ENCODE measurements at places on chromosomes 2 and 18.

DNA sequence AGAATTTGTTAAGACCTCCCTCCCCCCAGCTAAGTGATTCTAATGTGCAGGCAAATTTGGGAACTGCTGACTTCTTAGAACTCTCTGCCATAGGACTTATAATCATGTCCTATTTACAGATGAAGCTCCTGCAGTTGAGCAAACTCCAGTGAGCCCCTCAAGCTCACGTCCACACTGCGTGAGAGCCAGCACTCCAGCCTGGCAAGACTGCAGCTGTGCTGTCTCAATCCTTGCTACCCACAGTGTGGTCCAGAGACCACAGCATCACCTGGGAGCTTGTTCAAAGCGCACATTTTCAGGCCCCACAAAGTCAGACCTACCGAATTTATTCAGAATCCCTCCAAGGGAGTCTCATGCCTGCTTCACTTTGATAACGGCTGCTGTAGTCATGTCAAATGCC lies 243.2 kb upstream of the RAB12 start:
- no peak for DNase-seq

GRCh38 chr18:76823161-76823538 lies 793 bp downstream of the ZNF236 start:
- DNase-seq: no peak

DNA sequence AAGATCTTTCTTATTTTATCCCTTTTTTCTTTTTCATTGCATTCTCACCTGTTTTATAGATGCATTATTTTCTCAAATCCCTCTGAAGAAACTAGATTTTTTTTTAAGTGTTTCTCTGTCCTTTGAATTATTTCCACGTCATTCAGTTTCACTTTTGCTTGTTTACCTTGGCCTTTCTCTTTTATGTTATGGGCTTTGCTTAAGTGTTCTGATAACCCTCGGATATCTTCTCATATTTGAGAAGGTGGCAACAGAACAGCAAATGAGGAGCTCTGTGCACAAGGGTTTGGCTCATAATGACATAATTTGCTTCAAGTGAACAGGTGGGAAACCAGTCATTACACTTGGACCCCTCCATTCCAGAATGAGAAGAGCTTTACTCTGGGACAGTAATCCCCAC lies 111.9 kb downstream of the C1D start:
- DNase-seq: no peak

GRCh38 chr2:145631561-145631960 lies 1111.6 kb upstream of the ZEB2 start:
- DNase-seq: peak; percentile 19

GRCh38 chr18:3626929-3627458 lies 177.0 kb downstream of the TGIF1 start:
- no peak for DNase-seq

DNA sequence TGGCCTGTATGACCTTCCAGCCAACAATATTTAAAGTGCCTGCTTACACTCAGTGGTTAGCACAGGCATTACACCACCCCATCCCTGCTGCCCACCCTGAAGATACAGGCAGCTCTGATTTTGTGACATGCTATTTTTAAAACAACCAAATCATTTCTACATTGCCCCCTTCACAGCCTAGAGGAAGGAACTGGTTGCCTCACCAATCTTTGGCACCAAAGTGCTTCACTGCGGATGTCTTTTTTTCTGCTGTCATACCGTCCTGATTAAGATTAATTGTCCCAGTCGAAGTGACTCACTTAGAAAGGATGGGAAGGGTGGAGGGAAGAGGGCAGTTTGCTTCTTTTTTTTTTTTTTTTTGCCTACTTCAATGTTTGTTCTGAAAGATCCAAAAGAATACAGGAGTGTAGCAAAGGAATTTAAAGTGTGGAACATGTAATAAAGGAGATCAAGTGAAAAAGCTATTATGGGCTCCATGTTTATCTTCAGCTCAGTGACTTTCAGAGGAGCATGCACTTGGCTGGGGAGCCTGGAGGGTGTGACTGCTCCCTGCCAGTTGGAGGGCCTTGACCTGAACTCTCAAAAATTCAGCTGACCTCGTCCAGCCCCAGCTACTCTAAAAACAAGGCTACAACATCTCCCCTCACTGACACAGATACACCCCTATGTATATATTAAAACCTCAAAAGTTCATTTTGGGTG lies 501.1 kb upstream of the TNP1 start:
- peak; percentile 61 for DNase-seq

DNA sequence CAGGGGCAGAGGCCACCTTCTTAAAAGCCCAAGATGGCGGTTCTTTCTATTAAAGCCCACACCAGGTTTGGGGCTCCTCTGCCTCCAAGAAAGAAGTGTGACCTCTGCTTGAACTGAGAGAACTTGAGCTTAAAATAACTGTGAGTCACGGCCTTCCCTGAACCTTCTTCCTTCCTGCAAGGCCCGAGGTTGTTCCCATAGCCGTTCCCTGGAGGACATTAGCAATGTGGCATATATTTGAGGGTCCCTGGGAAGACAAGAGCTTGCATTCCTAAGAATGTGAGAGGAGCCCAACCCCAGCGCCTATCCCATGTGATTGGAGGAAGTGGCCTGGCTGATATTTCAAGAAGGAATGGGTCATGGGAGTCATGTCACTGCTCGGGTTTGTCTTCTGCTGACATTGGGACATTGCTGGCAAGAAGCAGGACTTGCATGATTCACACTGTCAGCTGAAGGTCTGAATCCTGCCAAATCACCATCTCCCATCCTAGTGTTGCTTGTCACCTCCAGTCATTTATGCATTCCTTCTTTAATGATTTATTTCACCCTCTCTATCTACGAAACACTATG lies 168.1 kb downstream of the TRIB2 start:
- DNase-seq: peak; percentile 42

DNA sequence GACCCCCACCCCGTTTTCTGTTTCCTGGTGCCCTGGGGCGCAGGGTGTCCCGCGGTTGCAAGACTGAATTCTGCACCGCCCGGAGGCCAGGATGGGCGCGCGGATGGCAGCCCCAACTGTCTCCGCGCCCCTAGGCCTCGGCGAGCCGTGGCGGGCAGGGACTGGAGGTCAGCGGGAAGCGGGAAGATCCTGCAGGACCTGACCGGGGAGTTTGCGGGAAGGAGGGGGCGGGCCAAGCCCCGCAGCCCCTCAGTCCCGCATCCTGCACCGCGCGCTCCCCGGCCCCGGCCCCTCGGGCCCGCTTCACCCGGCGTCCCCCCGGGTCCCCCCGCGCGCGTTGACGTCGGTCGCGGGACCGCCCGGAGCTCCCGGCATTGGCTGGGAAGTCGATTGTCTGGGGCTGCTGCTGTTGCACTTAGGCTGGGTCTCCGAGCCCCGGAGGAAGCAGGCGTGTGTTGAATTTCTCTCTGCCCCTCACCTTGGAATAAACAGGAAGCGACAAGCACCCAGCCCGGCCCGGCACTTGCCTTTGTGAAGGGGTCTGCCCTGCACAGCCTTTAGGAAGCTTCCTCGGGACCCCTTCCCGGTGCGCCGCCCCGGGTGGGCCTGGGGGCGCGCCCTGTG lies at the start of gene LDLRAD4:
Gene LDLRAD4, plus strand, starts transcription at position 393 of the 624 bp plus-strand sequence.
- DNase-seq: peak; percentile 30

GRCh38 chr2:144078106-144078505 lies 441.8 kb downstream of the ZEB2 start:
- peak; percentile 77 for DNase-seq

- DNase-seq: peak; percentile 83
These were observed 227.9 kb downstream of the GBX2 start for GRCh38 chr2:235940330-235940729.

DNA sequence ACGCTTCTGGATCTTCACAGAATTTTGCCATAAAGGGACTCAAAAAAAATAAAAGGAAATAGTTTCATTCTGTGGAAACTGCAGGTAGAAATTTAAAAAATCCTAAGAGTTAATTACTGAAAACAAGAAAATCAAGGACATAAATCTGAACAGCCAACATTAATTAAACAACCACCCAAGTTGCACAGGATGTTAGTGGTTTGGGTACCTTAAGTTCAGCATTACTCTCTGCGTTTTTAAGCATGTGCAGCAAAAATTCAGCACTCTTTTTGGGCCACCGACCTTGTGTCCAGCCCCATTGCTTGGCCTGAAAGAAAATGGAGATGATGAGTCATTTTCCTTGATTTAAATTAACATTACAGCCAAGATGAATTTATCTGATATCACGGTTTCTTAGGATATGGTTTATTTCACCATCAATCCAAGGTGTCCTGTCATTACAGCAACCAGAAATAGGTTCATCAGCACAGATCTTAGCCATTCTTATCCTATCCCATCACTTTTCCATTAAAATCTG lies 3.3 kb upstream of the C18orf32 start:
- no peak for DNase-seq

DNA sequence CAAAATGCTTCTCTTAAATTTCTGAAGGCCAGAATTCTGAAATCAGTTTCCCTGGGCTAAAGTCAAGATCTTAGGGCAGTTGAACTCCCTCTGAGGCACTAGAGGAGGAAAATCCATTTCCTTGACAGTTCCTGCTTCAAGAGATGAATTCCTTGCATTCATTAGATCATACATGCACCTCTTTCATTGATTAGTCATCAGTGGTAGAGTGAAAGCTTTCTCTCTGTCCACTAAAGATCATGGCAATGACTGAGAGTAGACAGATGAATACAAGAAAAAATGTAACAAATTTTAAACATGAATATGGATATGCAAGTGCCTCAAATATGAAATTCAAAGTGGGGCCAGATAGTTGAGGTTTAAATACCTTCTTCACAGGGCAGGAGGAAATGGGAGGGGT lies 693.4 kb upstream of the TMEFF2 start:
- peak; percentile 1 for DNase-seq
